Hepatocyte (in vitro differentiated cells): ENCODE measurements at places on chromosomes 2 and 18.
A peak's percentile ranks its signal among the peaks of the same experiment; 100 is the strongest.

GRCh38 chr2:105861200-105861599, 116.5 kb downstream of the NCK2 start:
- no peak for DNase-seq

DNA sequence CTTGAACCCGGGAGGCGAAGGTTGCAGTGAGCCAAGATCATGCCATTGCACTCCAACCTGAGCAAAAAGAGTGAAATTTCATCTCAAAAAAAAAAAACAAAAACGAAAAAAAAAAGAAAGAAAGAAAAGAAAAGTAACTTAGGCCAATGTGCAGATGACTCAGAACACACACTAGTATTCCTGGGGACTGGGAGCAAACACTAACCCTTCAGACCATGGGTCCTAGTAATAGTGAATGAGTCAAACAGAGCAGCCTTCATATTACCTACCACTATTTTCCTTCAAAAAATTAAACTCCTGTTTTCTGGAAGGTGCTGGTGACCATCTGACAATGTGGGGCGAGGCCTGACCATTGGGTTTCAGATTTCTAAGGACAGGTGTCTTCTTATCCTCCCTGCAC, 253.4 kb downstream of the PIEZO2 start:
- no peak for DNase-seq

GRCh38 chr2:120485096-120485495, 139.2 kb downstream of the INHBB start:
- DNase-seq: no peak

GRCh38 chr2:174903264-174903556, 102.0 kb downstream of the CHN1 start:
- no peak for DNase-seq

- no peak for DNase-seq
These were observed 45.3 kb downstream of the PIKFYVE start for GRCh38 chr2:208311321-208311720.

DNA sequence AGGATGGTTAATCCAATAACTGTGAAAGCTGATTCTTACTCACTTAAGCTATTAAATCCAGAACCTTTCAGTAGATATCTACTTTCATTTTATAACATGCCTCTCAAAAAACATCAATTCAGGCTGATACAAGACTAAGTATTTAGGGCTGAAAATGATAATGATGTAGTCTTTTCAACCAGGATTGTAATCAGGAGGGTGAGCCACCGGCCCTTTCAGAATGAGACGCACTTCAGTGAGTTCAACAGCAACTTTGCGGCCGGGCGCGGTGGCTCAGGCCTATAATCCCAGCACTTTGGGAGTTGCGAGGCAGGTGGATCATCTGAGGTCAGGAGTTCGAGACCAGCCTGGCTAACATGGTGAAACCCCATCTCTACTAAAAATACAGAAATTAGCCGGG, 30.4 kb downstream of the RBMS1 start:
- no peak for DNase-seq

DNA sequence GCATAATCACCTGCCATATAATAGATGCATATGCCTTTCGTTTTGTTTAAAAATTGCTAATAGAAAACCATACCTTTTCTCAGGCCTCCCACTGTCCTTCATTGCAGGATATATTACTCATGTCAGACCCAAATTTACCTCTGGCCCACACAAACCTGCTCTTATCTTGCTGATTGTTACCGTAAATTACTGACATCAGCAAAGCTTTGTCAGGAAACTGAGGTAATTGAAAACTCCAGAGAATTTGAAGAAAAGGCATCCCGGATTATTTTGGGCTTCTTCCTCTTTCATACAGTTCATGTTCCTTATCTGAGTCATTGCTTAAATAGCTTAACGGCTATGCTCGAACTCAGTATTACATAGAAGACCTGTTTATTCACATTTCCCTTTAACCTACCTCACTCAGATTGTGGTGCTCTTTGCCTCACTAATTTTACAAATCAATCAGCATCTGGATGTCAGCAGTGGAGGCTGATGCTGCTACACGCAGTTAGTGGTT, 145.7 kb downstream of the ZEB2 start:
- DNase-seq: no peak

GRCh38 chr2:96073170-96073775, 38.6 kb upstream of the GPAT2 start:
- no peak for DNase-seq

- DNase-seq: peak; percentile 19
These were observed 16.2 kb downstream of the IWS1 start for GRCh38 chr2:127510073-127510472.

DNA sequence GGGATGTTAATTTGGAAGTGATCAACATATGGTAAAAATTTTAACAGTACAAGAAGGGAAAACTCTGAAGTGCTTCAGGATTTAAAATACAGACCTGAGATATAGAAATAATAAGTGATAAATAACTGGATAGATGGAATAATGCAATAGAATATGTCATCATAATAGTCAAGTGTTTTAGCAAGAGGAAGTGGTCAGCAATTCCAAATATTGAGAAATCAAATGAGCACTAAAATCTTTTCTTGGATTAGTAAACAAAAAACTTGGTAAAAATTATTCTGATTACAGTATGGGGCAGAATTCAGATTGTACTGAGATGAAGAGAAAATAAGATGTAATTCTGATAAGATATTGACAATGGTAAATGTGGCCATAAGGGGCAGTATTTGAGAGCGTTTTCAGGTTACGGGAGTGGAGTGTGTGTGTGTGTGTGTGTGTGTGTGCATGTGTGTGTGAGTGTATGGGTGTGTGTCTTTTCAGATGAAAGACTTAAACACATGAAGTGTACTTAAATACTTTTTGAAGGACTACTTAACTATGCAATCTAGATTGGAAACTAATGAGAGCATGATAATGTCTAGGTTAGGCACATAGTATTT, 217.9 kb upstream of the ITGA4 start:
- DNase-seq: no peak

- DNase-seq: no peak
These were observed 241.3 kb upstream of the UBE2E3 start for GRCh38 chr2:180739070-180739469.

- no peak for DNase-seq
These were observed 83.5 kb downstream of the ZNF804A start for GRCh38 chr2:184681642-184682321.

GRCh38 chr18:40553029-40553428, 1402.0 kb upstream of the PIK3C3 start:
- peak; percentile 4 for DNase-seq

DNA sequence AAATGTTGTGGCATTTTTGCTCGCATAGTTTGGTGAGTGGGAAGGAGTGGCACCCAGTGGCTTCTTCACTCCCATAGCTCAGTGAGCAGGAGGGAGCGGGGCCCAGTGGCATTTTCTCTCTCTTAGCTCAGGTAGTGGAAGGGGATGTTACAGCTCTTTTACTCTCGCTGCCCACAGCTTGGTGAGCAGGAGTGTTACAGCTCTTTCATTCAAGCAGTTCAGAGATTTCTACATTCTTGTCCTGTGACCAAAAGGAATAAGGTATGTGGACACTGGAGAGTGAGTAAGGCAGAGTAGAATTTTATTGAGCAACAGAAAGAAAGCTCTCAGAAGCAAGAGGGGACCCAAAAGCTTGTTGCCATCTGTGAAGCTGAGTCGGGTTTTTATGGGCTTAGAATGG, 192.4 kb downstream of the SPAG16 start:
- DNase-seq: no peak

DNA sequence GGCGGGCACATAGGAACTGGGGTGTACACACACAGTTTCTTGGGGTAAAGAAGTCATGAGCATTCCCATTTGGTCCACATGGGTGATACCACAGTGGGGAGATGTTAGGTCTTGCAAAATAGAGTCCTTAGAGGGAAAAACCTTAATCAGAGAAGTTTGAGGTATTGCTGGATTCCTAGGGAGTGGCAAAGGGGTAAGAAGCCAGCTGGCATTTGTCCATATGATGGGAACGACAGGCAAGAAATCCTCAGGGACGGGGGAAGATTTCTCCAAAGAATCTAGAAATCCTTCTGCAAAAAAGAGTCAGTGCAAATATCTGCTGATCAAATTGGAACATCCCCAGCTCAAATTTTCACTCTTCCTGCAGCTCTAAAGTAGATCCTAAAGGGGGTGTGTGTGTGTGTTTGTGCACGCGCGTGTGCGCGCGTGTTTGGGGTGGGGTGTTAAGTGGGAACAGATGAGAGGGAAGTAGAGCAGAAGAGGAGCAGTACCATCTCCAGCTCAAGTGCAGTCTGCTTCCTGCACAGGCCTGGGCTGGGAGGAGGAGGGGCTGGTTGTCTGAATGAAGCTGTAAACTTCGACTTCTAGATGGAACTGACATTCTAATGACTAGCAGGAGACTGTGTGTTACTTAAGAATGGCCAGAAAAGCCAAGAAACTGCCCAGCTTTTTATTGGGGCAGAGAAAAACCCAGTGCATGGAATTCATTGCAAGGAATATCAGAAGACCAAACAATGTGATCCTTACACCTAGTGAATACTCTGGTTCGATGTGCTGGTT, 168.0 kb downstream of the SPP2 start:
- peak; percentile 45 for DNase-seq

DNA sequence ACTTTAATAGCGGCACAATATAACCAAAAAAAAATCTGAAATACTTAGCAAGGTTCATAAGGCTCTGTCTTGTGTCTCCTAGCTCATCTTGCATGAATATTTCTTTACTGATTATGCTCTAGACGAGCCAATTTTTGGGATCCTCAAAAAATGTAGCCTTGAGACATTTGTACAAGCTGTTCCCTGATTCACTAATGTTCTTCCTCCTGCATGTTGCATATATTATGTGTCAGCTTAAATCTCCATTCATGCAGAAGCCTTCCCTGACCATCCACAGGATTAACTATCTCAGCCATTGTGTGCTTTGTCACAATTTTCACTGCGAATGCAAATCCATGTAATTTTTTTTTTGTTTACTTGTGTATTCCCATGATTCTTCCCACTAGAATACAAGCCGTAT, 594.0 kb upstream of the VRK2 start:
- DNase-seq: no peak

GRCh38 chr18:46542545-46542944, 114.5 kb downstream of the LOXHD1 start:
- DNase-seq: peak; percentile 53

DNA sequence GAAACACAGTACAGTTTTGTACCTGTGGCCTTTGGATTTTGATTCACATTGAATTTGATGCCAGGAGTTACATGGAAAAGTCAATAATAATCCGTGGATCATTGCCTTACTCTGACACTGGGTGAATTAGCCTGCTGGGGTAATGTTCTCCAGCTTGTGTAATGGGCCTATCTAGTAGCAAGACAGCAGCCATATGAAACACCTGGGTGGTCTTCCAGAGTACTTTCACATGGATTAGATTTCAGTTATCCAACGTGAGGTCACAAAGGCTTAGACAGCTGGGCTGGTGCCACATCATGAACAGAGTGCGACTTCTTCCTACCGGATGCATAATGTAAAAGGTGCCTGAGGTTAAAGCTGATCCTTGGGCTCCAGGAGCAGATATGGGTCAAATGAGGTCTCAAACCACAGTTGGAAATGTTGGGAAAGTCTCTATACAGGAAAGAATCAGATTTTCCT, 486.8 kb downstream of the PARD3B start:
- DNase-seq: no peak

DNA sequence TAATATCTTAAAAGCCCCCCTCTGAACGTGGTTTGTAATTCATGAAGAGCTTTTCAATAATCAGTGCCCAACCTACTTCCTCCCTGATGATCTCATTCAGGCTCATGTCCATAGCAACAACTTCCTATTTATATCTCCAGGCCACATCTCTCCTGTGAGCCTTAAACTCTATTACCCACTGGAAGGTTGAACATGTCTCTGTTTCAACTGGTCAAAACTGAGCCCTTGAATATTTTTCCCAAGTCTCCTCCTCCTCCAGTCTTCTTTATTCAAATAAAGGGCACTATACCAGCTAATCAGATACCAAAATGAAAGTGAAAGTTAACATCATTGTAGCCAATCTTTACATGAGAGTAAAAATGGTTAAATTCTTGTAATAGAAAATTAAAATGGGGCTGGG, 63.7 kb upstream of the ITGA4 start:
- no peak for DNase-seq

DNA sequence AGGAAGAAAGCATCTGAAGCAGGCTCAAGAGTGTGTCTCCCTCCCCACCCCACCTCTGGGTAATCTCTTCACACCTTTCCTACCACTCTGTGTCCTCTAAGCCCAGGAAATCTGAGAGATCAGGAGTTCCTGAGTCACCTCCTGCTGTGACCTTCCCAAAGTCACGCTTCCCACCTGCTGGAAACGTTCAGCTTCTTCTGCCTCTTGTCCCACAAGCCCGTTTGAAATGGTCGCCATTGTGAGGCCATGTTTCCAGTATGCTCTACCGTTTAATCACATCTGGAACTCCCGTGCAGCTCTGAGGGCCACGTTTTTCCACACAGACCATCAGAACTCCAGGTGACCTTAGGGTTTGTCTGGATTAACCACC, 25.9 kb downstream of the GREB1 start:
- DNase-seq: no peak

- DNase-seq: no peak
These were observed 1094.7 kb downstream of the BCL11A start for GRCh38 chr2:59458800-59459199.

GRCh38 chr2:49044350-49045079, 109.8 kb downstream of the FSHR start:
- peak; percentile 30 for DNase-seq

DNA sequence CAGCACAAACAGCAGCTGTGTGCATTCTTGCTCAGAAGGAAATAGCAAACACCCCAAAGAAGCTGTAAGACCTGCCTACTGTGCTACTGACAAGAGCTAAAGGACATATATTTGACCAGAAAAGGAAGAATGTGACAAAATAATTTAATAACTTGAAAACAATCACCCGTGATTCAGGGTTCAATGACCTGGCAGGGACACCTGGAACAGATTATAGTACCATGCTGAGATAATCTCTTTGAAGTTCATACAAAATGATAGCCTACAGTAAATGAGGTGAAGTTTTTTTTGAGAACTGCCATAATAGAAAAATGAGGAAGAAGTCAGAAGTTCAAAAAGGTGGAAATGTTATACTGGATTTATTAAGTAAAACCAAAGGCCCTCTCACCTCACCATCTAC, 324.8 kb upstream of the GULP1 start:
- no peak for DNase-seq

DNA sequence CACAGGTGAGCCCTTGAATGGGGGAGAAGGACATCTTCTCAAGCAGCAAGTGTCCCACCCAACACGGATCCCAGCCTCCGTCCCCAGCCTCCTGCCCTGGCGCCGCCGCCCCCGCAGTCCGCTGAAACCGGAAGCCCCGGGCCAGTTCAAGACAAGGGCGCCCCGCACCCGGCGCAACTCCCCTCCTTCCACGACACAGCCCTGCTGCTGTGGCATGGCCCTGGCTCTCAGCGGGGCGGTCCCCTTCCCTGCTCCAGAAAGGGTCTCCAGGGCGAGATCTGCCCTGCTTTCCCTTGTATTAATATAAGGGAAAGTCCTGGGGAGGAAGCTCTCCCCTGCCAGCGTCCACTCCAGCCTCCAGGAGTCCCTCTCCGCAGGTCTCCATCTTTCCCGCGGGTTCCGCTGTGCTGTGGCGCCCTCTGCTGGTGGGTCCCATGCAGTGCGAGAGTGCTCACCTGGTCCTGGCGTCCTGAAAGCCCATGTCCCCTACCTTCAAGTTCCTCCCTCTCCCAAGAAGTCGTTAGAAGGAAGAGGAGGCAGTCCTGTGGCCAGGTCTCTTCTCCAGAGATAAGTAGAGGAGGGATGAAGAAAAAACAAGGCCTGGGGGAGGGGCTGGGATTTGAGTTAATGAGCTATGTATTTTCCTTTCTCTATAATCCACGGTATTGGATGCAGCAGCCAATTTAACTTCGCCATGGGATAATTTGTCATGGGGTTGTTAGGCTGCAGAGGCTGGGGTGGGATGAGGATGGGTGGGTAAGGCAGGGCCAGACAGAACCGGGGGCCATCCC, 176.0 kb downstream of the SMAD2 start:
- DNase-seq: peak; percentile 57

- DNase-seq: no peak
These were observed 37.3 kb upstream of the LONRF2 start for GRCh38 chr2:100359576-100359975.
